ENCODE measurements at places on chromosomes 1 and 21. TPM values are rescaled to one million over a fixed set of nuclear protein-coding genes. Genes with fewer than 3 reads are reported as not detected.
A peak's percentile ranks its signal among the peaks of the same experiment; 100 is the strongest.

DNA sequence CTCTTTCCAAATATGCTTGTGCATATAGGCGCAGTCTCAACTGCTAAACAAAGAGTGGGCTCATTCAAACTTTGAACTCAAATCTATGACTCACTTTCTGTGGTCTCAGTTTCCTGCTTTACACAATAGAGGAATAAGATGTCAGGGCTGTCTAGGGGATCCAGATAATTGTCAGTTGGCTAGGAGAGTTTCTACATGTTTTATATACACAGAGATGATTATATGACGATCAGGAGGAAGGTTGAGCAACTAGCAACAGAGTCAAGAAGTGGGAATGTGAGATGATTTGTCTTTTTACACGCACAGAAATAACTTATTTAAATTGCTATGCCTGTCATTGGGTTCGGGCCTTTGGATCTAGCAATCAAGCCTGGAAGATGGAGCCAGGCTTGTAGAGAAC lies 299.4 kb upstream of the LYPLAL1 start:
- DNase-seq = peak; percentile 90

GRCh38 chr1:19764848-19765247 lies 34.9 kb downstream of the TMCO4 start:
- DNase-seq = no peak

DNA sequence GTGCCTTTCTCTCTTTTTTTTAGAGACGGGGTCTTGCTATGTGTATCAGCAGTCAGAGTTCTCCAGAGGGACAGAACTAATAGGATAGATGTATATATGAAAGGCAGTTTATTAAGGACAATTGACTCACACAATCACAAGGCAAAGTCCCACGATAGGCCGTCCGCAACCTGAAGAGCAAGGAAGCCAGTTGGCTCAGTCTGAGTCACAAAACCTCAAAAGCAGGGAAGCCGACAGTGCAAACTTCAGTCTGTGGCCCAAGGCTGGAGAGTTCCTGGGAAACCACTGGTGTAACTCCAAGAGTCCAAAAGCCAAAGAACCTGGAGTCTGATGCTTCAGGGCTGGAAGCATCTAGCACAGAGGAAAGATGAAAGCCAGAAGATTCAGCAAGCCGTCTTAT lies 16.3 kb upstream of the H3-3A start:
- no peak for DNase-seq

- DNase-seq = no peak
Measured at GRCh38 chr1:148385371-148386030, 97.6 kb downstream of the PPIAL4G start.

GRCh38 chr1:225906467-225906866 lies 17.5 kb upstream of the LEFTY1 start:
- no peak for DNase-seq

DNA sequence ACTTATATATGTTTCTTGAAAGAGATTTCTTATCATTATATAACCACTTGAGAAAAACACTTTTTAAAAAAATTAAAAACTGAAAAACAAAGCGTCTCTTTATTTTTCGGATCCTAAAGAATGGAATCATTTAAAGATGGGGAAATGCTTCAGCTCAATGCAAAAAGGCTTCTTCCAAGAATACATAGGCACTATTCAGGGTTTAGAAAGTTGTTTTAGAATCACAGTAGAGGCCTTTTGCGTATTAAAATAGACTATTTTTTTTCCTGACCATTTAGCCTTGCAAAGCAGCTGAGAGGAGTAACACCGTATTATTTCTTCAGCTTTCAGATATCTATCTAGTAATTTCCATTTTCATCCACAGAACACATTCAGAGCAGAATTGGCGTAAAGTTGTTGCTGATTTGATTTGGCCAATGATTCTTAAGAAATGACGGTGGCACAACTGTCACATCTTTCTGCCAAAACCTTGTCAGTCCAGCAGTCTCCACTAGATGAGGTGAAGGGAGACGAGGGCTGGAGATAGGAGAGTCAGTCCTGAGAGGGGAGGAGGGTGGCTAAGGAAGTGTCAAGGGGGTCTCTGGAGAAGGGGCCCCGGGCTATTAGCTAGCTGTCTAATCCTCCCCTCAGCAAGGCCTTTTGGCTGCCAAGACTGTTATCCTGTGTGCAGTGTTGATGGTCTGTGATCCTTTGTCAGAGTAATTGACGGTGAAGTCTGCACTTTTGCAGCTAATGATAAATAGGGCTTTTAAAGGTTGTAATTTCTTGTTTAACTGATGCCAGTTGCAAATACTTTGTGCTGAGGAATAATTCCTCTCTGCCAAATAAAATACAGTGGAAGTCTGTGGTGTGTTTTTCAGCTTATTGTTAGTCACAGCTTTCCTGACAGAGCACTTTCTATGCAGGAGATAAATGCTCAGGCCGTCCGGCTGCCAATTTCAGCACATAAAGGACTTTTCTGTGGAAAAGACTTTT lies 34.7 kb downstream of the PRRX1 start:
- peak; percentile 57 for DNase-seq

DNA sequence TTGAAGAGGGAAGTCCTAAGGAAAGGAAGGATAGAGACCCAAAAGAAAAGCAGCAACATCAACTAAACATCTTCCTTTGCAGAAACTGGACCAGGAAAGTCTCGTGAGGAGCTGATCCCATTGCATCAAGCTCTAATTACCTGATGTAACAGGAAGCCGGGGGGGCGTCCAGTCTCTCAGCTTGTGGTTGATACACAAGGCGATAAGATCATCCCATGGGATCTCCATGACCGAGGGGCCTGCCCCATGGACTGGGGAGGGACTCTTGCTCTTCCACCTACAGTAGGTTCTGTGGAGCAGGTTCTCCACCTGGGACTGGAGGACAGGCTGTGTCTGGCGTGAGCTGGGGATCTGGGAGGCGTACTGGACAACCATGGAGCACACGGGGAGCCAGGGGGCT lies 14.8 kb upstream of the LSS start:
- DNase-seq = no peak

GRCh38 chr1:207654320-207654719 lies 9.4 kb downstream of the CR1L start:
- DNase-seq = peak; percentile 6

DNA sequence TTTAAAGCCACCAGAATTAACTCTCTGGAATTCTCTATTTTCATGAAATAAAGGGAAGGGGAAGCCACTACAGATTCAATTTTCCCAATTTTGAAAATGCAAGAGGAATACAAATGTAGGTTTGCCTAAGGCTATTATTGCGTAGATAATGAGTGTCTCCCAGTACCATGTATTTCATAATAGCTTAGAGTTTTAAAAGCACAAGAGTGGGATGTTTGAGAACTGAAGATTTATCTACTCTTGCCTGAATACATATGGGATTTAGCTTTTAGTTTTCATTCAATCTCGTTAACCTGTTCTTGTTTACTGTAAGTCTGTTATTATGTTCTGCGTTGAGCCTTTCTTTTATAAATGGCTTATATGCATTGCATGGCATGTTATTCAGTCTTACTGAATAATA lies 795.1 kb downstream of the BRINP3 start:
- DNase-seq = no peak

DNA sequence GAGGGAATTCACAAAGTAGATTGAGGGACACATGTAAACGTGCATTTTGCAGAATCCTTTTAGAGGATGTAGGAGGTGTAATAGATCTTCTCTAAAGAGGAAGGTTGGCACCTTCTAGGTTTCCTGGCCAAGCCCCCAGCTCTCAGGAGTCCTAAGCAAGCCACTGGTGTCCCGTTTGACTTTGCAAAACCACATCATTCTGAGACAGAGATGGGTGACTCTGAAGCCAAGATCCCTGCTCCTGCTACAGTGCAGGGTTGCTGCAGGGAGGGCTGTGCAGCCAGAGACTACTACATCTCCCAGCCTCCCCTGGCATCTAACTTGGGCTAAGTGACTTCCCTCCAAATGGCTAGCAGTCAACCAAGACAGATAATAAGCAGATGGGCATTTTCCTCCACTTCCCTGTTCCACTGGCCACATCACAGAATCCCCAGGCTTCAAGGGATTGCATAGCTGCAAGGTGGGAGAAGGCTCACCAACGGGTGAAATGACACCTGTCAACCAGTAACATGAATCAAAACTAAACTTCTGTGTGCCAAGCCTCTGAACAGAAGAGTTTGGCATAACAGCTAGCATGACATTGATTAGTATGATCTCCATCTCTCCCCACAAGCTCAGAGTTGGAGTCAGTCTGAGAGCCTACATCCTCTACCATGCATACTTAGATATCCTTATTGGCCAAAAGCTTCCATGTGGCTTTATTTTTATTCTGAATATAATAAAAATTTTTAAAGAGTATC lies 129.6 kb upstream of the COA6 start:
- no peak for DNase-seq

GRCh38 chr1:71785450-71785849 lies 496.9 kb downstream of the NEGR1 start:
- DNase-seq = peak; percentile 39

DNA sequence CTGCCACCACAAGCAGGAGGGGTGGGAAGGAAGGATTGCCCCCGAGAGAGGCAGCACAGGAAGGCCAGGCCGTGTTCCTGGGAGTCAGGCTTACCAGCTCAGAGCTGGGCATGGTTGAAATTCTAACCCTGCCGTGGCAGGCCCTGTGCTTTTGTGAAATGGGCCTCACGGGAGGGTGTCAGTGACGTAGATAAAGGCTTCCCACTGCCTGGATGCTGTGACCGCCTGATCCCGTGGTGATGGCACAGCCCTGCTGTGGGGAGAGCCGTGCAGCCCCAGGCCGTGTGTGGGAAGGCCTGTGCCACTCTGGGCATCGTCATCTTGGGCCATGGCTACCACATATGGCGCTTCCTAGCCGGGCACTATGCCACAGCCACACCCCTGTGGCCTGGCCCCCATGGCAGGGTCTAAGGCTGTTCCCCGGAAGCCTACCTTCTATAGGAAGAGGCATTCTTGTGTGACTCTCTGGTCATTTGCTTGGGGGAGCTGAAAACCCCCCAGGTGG lies 161.3 kb downstream of the PCBP3 start:
- no peak for DNase-seq

- DNase-seq = no peak
Measured at GRCh38 chr21:39961251-39961650, 94.0 kb downstream of the PCP4 start.

DNA sequence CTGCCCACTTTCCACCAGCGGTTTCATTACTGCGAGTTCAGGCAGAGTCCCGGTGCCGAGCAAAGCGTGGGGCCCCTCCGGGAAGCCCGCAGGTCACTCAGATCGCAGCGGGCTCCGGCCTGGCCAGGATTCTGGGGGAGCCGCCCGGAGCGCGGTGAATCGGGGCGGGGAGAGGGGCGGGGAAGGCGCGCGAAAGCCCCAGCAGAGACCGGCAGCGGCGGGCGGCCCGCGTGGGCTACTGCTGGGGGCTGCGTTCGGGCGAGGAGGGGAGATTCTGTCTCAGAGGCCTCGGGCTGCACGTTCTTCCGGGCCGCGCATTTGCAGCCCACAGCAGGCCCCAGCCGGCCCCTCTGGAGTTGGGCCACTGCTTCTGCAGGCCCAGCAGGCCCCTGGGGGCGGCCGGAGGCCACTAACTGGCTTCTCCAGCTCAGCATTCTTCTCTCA lies 64.7 kb downstream of the SCCPDH start:
- no peak for DNase-seq

- DNase-seq = no peak
Measured at GRCh38 chr21:32455548-32455947, 43.0 kb downstream of the EVA1C start.

GRCh38 chr1:81584398-81584797 lies 216.3 kb upstream of the ADGRL2 start:
- DNase-seq = no peak

DNA sequence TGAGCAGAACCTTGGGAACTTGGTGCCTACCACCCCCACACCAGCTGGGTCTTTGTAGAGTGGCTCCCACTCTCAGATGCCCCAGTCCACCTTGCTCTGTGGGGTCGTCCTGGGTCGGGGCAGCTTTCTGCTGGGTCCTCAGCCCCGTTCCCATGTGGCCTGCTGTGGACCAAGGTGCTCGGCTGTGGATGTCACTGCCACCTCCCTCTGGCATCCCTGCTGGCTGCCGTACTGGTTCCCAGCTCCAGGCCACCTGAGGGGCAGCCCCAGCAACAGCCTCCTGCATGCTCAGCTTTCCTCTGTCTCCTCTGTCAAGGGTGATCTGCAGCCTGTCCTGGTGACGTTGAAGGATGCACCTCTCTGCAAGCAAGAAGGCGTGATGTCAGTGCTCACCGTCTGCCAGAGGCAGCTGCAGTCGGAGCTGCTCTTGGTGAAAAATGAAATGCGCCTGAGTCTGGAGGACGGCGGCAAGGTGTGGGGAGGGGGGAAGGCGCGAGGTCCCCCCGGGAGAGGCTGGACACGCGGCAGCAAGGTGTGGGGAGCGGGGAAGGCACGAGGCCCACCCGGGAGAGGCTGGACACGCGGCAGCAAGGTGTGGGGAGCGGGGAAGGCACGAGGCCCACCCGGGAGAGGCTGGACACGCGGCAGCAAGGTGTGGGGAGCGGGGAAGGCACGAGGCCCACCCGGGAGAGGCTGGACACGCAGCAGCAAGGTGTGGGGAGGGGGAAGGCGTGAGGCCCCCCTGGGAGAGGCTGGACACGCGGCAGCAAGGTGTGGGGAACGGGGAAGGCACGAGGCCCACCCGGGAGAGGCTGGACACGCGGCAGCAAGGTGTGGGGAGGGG lies 45.9 kb upstream of the DIP2A start:
- DNase-seq = no peak

- DNase-seq = peak; percentile 76
Measured at GRCh38 chr1:160291248-160292220, 6.6 kb upstream of the PEX19 start.

DNA sequence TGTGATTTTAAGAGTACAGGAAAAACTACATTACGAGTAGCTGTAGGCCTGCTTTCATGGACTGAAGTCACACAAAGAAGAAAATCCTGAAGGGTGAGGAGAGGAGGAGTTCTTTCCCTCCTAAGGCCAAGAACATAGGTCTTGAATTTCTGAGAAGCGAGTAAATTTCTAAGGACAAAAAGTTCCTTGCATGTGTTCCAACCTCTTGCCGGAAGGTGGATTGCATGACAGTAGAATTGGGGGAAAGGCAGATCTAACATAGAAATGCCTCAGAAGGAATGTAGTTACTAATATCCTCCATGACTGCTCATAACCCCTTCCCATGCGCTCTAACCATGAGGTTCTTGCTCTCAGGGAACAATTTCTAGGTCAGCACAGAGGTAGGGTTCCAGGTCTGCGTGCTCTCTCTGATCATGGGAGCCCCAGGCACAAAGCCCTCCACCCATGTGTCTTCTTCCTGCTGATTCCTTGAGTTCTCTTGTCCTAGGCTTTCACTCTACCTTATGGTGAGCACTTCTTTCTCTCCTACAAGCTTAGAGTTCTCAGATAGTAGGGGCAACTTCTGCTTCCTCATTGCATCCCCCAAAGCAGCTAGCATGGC lies 13.7 kb downstream of the CD2 start:
- no peak for DNase-seq

Gene NOS1AP
- total RNA-seq = 5.4 TPM

Gene C4BPB
- not detected for total RNA-seq

Gene SPRR4
- total RNA-seq = not detected

Gene C1orf56
- total RNA-seq = 3.5 TPM

Gene MOB3C
- total RNA-seq = 6.5 TPM

Gene CHIA
- total RNA-seq = not detected

Gene GJB4
- not detected for total RNA-seq

Gene OR2T35
- total RNA-seq = not detected

All from endothelial cell of umbilical vein (primary cell).